AG08396 (cell line): ENCODE measurements at places on chromosomes 11 and 22.
A peak's percentile ranks its signal among the peaks of the same experiment; 100 is the strongest.

DNA sequence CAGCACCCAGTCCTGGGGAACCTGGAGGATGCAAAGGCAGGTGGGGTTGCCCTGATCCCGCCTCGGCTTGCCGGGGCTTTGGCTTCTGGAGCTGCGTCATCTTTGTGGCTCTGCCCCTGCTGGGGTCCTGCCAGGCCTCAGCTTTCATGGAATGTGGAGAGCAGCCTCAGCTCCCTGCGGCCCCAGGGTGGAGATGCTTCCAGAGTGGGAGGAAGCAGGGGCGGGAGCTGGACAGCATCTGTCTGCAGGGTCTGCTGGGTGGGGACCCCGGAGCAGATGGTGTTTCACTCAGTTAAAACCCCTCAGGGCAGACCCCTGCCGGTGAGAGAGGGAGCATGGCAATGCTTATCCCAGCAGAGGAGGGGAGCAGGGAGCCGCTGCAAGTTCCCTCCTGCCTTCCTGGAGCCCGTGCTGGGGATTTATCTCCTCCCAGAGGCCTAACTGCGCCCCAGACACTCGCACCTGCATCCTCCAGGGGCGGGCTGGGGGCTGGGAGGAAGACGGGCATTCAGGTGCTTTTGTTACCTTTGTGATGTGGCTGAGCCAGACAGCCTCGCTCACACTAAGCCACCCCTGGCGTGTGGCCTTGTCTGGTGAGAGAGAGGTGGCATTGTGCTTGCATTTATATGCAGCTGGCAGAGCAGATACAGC is 15.7 kb downstream of the GRIK4 start:
- DNase-seq = peak; percentile 78

- DNase-seq = no peak
These were observed 830.3 kb downstream of the TBC1D22A start for GRCh38 chr22:47592791-47593190.

GRCh38 chr11:37623778-37624177 is 1025.7 kb upstream of the RAG2 start:
- DNase-seq = no peak

DNA sequence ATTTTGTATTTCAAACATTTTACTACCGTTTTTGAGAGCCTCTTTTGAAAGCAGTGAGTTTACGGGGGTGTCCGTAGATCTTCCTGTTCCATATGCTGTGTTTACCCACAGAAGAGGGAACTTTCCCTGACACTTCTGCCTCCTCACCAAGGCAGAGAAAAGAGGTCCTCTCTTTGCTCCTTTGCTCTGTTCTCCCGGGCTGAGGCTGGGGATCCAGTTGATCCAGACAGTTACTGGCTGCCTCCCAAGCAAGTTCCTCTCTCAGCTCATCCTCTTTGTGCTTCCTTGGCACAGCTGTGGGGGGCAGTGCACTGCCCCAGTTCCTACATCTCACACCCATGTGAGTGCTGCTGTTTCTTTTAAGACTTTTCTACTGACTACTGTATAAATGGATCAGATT is 813.7 kb downstream of the NTM start:
- DNase-seq = no peak

- peak; percentile 91 for DNase-seq
These were observed at the start of gene SORL1 for GRCh38 chr11:121451986-121452608. Gene SORL1, plus strand, starts transcription at chr11:121452314. Its CDS starts 18 bp downstream, at chr11:121452332.

DNA sequence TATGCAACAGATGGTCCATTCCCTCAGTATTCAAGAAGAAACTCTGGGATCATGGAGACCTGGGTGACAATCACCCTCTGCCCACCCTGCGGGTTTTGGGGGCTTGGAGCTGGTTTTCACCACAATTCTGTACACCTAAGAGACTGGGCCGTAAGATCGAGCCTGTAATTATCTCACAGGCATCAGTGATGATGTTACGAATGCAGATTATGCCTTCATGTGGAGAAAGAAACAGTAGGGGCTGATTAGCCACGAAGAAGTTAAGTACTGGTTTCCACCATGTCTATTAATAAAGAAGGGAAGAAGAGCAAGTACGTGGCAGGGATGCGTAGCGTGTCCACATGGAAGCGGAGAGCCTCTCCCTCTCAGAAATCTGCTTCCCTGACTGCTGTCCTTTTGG is 5.3 kb upstream of the EFCAB6 start:
- DNase-seq = no peak

GRCh38 chr11:127559978-127560377 is 559.4 kb upstream of the KIRREL3 start:
- DNase-seq = no peak

GRCh38 chr11:1827931-1828330 is 6.9 kb upstream of the SYT8 start:
- DNase-seq = no peak

DNA sequence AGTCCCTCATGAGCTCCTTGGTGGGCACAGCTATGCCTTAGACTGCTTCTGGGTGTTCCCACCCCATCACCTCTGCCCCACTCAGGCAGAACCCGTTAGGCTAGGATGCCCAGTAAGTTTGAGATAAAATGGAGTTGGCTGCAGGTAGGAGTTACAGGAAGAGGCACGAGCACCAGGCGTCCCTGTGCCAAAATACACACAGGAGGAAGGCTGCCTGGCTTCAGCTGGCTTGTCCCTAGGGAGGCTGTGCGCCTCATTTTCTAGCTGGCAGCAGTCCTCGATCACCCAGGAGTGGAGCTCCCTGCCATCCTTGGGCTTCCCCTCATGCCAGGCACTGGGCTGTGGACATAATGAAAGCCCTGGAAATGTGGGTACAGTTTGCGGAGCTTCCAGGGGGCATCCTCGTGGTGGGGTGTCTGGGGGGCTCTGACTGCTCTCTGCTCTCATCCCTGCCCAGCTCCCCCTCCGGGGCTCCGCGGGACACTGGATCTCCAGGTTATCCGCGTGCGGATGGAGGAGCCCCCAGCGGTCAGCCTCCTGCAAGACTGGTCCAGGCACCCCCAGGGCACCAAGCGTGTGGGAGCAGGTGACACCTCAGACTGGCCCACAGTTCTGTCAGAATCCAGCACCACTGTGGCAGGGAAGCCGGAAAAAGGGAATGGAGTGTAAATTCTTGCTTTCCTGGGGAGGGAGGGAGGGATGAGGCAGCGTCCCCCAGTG is 12.3 kb upstream of the MARK2 start:
- no peak for DNase-seq

DNA sequence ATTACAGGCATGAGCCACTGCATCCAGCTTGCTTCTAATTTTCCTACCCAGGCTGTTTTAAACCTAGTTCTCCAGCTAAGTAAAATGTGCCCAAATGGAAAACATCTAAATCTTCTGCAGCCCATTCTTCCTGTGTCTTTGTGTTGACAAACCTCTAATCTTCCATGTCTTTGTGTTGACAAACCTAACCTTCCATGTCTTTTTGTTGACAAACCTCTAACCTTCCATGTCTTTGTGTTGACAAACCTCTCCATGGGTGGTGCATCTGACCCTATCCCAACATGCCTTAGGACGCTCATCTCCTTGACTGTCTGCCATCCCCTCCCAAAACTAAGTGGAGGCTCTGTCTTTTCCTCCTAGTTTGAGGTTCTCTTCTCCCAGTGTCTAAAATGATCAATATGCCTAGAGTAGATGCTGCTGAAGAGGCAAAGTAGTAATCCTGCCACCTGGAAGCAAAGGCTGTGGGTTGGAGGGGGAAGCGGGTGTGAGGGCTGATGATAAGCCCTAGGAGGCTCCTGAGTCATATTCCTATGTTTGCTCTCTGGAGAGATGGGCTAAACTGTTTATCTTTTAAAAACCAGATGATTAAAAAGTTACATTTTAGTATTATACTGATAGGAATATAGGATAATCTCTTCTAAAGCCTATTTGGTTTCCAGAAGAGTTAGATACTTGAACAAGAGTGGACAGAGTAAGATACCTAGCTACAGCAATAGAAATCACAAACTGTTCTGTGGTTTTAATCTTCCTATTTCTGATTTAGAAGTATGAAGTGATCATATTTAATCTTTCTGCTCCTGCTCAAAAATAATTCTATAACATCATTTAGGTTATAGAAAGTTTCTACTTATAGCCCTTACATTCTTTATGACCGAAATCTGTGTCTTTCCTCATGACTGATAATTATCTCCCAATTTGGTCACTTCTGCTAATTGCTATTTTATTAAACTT is 7.9 kb downstream of the FEN1 start:
- DNase-seq = no peak

DNA sequence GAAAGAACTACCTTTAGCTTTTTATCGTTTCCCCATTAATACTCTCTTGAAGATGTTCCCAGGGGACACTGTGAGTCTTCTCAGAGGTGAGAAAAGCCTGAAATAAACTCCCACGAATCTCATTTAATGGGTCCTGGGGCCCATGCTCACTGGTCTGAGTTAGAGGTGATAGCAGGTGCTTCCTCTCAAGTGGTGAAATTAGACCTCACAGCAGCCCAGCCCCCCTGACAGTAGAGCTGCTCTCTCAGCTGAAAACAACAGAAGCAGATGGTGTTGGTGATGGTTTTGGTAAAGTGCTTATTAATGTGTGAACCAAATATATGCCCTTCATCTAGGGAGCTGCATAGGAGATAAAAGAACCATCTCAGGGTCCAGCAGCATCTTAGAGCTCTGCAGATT is 76.8 kb upstream of the VPREB1 start:
- no peak for DNase-seq

- DNase-seq = no peak
These were observed 9.4 kb upstream of the IGSF9B start for GRCh38 chr11:133966172-133966651.

GRCh38 chr11:36702330-36703054 is 104.5 kb upstream of the RAG2 start:
- DNase-seq = peak; percentile 61

DNA sequence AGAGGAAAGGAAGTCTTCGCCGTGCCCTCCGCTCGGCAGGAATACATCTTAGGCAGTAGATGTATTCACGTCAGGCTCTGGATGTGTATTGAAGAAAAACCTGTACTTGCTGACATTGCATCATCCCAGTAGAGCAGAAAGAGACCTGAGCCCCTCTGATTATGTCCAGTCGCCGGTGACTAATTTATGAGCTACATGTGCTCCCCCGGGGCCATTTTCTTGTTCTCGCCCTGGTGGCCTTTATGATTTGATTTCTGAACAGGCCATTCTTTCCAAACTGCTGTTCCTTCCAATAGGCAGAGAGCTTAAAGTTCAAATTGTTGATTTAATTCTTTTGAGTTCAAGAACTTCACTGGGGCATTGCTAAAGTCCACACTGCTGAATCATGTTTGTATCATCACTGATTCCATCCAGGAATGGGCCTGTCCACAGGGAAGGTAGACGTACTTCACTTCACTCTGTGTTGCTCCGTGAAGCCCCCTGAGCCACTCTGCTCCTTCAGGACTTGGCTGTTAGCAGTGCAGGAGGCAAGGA is 137.3 kb upstream of the RASSF10 start:
- no peak for DNase-seq

DNA sequence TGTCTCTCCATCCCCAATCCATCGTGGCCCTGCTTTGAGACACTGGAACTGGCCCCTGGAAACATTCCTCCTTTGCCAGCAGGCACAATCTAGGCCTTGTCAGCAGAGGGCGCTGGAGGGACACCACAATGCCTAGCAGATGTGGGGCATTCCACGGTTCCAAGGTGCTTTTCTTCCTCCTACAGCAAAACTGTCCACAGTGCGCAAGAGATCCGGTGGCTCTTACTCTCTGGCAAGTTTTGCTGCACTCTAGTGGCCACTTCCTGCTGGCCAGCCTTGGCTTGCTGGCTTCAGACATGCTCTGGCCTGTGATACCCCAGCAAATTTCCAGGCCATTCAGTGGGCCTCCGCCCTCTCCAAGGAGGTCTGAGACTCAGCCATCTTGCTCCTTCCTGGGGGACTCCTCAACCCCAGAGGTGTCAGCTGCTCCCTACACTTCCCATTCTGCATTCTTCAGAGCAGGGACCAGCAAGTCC is 17.1 kb upstream of the RBM4B start:
- DNase-seq = peak; percentile 95

DNA sequence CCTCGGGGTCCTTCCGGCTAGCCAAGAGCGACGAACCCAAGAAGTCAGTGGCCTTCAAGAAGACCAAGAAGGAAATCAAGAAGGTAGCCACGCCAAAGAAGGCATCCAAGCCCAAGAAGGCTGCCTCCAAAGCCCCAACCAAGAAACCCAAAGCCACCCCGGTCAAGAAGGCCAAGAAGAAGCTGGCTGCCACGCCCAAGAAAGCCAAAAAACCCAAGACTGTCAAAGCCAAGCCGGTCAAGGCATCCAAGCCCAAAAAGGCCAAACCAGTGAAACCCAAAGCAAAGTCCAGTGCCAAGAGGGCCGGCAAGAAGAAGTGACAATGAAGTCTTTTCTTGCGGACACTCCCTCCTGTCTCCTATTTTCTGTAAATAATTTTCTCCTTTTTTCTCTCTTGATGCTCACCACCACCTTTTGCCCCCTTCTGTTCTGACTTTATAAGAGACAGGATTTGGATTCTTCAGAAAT is 1.9 kb upstream of the GCAT start:
- no peak for DNase-seq

GRCh38 chr11:405954-406795 is 8.6 kb downstream of the SIGIRR start:
- DNase-seq = no peak

- DNase-seq = no peak
These were observed 1.7 kb downstream of the CLPB start for GRCh38 chr11:72432347-72433287.

DNA sequence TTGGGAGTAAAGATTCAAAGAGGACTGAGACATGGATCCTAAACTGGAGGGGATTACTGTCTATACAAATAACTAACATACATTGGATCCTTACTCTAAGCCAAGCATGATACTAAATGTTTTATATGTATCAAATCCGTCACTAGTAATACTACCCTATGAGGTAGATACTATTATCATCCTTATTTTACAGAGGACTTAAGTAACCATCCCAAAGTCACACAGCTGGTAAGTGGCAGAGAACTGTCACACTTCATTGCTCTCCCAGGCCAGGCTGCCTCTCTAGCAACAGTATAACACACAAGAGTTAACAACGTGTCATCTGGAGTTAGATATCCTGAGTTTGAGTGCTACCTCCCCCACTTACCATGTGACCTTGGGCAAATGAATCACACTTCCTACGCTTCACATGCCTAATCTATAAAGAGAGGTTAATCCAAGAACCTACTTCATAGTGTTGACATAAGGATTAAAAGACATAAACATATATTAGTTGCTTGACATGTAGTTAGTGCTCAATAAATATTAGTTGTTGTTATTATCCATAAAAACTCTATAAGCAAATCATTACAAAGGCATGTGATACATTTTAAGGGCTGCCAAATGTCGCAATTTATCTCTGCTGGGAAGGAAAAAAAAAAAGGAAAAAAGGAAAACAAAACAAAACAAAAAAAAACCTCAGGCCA is 33.8 kb upstream of the SPON1 start:
- DNase-seq = peak; percentile 32

DNA sequence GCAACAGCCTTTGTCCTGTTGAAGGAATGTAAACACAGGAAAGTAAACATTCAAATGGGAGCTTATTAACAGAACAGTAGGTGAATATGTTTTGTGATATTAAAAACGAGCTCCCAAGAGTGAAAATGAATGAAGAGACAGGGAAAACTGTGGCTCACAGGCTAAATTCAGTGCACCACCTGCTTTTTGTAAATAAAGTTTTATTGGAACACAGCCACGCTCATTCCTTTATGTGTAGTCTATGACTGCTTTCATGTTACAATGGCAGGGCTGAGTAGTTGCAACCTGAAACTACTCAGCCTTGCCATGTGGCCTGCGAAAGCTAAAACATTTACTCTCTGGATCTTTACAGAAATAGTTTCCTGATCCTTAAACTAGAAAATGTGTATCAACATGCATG is 136.9 kb downstream of the MYO18B start:
- no peak for DNase-seq

- DNase-seq = no peak
These were observed 21.3 kb downstream of the PIK3IP1 start for GRCh38 chr22:31271026-31271425.
